ENCODE measurements at places on chromosomes 7 and 10.

DNA sequence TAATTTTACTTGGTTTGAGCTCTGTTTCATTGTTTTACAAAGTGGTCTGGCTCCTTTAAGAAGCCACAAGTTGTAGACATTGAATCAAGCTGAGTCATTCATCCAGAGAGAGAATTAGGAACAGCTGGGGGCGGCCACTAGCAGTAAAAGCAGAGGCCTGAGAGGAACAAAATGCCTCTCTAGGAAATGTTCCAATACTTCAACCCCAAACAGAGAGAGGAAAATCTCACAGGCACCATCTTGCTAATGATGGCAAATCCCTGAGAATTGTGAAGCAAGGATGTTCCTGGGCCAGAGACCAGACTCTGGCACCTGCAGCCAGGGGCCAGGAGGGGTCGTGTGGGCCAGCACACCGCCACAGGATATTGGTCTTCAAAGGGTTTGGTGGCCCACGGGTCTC lies 26.5 kb upstream of the TRIL start:
- DNase-seq, result no peak

GRCh38 chr7:50212666-50213621 lies 91.6 kb upstream of the IKZF1 start:
- peak; percentile 58 for DNase-seq

DNA sequence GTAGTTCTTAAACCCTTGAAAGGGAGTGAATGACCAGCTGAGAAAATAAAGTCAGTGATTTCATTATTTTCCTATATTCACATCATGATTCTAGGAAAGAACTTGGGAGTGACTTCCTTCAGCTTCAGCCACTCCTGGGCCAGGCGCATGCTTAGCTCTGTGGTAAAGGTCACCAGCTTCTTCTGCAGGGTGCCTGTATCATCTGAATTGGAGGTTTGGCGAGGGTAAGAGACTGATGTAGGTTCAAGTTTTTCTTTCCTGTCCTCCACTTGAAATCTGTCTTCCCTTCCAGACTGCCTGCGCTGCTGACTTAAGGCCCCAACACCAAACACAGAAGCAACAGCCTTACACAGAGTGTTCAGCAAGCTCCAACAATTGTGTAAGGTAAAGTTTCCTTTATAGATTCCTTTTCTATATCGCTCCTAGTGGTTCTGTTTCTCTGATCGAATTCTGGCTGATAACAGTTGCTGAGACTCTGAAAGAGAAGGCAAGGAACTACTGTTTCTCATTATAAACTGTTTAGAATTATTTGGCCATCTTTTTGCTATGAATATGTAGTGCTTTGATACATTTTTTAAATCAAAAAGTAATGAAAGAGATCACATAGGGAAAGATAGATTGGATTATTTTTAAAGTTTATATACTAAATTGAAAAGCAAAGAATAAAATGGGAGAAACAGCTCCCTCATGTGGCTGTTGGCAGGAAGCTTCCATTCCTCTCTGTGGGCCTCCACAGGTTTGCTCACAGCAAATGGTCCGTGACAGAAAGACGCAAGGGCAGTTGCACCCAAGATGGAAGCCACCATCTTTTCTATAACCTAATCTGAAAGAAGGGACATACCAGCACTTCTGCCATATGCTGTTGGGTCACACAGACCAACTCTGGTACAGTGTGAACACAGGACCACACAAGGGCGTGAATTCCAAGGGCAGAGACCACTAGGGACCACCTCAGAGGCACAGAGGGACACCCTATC lies 14.0 kb downstream of the GATAD1 start:
- DNase-seq, result peak; percentile 39

DNA sequence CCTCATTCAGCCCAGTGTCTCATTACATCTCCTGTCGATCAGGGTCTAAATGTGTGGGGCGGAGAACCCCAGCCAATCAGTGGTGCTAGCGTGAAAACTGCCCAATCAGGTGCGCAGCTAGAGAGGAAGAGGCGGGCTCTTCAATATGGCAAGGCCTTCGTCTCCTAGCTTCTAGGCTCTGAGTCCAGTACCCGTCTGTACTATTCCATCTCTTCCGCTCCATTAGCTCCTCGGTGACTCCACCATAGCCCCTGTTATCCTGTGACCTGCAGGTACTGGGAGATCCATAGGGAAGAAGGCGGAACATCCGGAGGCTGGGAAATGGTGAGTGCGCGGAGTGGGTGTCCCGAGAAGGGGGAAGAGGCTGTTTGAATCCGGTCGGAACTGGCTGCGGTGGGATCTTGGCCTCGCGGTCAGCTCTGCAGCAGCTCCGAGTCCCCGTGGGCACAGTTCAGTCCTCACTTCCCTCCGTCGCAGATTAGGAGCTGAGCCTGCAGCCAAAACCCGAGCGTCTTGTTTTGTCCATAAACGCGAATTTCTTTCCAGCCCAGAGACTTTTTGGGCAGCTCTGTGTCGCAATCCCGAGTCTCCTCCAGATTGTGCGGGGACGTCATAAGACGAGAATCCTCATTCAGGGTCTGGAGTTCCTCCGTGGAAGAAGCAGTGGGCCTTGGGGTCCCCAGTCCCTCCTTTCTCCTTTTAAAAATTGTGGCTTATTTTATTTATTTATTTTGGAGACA lies at the start of gene ZNF727:
Gene ZNF727 (plus strand): TSS at position 134 of the 740 bp plus-strand sequence. CDS start 188 bp downstream, at position 322.
- peak; percentile 27 for DNase-seq

- DNase-seq, result peak; percentile 40
Observed at GRCh38 chr10:101238732-101239105, 9.5 kb upstream of the LBX1 start.

GRCh38 chr10:78761311-78761781 lies 307.4 kb upstream of the ZMIZ1 start:
- DNase-seq, result no peak

- no peak for DNase-seq
Observed at GRCh38 chr7:25820432-25821040, 331.5 kb upstream of the NFE2L3 start.

DNA sequence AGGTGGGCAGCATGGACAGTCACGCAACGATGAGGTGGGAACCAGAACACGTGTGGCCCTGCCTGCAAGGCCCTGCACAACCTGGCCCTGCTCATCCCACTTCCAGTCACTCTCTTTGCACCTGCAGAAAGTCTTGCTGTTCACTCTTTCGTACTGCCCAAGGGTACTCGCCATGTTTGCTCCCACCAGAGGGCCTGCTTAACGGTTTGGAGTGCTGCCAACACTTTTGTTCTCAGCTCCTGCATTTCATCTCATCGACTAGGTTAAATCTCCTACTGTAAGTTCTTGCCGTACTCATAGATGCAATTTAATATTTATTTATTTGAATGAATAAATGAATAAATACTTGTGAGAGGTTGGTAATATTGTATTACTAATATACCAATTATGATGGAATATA lies 315.3 kb downstream of the SDK1 start:
- no peak for DNase-seq

GRCh38 chr10:106830471-106830870 lies 334.0 kb downstream of the SORCS1 start:
- no peak for DNase-seq

DNA sequence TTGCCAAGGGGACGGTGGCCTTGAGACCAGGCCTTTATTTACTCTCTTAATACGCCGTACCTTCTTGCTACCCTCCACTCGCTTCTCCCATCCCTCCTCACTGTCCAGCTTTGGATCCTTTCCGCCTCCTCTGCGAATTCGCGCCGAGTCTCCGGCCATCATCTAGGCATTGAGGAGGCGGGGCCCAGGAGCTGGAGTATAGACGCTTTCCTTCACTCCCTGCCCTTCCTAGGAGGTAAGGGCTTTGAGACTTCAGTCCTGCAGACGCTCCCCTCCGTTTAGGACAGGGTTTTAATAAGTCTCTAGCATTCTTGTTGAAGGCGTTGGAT lies 538 bp downstream of the TFAM start:
- peak; percentile 12 for DNase-seq

GRCh38 chr10:74063256-74063655 lies 65.3 kb downstream of the VCL start:
- no peak for DNase-seq

GRCh38 chr7:91614431-91614830 lies 266.1 kb downstream of the MTERF1 start:
- DNase-seq, result no peak

- no peak for DNase-seq
Observed at GRCh38 chr7:150778014-150778737, 22.0 kb downstream of the TMEM176B start.

DNA sequence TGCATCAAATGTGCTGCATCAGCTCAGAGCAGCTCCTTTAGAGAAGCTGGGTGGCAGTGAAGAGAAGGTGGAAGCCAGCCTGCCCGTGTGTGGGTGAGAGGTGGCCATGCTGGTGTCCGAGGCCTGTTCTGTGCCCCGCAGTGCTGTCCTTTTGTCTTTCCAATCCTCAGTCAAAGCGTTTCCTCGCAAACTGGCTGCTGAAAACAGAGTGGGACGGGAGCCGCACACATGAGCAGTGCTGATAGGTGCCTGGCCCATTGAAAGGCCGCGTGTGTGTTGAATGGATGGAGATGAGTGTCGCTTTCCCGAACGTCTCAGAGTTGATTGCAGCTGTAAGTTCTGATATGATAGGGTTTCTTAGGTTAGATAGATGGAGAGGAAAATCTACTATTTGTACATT lies 39.3 kb downstream of the WDR37 start:
- DNase-seq, result no peak

- DNase-seq, result no peak
Observed at GRCh38 chr10:10598297-10598696, 419.4 kb upstream of the CELF2 start.

DNA sequence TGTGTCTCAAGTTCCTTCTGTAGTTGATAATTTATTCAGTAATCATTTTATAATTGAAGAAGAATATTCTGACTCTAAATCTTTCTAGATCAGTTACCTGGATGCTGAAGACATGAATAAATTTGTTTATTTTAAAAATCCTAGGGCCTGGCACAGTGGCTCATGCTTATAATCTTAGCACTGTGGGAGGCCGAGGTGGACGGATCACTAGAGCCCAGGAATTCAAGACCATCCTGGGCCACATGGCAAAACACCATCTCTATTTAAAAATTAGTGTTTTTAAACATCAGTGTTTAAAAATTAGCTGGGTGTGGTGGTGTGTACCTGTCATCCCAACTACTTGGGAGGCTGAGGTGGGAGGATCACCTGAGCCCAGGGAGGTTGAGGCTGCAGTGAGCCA lies 9.3 kb downstream of the POR start:
- no peak for DNase-seq

GRCh38 chr7:116528008-116528789 lies 3.4 kb downstream of the CAV1 start:
- DNase-seq, result no peak

- DNase-seq, result no peak
Observed at GRCh38 chr7:83908526-83908925, 259.6 kb upstream of the SEMA3E start.

- no peak for DNase-seq
Observed at GRCh38 chr10:132281915-132282666, 25.7 kb downstream of the STK32C start.

DNA sequence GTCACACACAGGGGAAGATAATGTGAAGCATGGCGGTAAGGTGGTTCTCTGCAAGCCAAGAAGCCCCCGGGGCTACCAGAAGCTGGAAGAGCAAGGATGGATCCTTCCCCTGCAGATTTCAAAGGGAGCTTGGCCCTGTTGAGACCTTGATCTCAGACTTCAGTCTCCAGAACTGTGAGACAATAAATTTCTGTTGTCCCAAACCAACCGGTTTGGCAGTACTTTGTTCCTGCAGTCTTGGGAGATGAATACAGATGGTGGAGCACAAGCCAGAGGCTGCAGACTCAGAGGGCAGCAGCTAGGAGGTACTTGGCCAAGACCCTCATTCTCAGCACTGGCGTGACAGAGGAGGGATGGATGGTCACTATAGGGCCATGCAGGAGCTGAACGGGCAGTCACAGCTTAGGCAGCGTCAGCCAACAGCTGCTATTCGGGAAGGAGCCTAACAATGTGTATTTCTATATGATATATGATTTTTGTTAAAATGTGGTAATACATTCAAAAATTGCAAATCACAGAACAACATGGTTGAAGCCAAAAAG lies 387.3 kb downstream of the TNS3 start:
- no peak for DNase-seq

GRCh38 chr7:16055263-16055976 lies 365.9 kb downstream of the CRPPA start:
- no peak for DNase-seq

DNA sequence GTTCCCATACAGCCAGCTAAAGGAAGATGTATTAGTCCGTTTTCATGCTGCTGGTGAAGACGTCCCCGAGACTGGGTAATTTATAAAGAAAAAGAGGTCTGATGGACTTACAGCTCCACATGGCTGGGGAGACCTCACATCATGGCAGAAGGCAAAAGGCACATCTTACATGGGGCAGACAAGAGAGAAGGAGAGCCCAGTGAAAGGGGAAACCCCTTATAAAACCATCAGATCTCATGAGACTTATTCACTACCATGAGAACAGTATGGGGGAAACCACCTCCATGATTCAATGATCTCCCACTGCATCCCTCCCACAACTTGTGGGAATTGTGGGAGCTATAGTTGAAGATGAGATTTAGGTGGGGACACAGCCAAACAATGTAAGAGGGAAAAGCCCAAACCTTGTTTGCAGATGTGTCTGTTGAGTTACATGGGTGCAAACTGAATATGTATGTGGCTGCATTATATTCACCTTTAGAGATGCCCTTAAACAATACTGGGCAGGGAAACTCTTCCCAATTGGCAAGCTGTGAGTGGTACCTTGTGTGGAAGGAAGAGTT lies 13.1 kb upstream of the BRAF start:
- DNase-seq, result no peak

DNA sequence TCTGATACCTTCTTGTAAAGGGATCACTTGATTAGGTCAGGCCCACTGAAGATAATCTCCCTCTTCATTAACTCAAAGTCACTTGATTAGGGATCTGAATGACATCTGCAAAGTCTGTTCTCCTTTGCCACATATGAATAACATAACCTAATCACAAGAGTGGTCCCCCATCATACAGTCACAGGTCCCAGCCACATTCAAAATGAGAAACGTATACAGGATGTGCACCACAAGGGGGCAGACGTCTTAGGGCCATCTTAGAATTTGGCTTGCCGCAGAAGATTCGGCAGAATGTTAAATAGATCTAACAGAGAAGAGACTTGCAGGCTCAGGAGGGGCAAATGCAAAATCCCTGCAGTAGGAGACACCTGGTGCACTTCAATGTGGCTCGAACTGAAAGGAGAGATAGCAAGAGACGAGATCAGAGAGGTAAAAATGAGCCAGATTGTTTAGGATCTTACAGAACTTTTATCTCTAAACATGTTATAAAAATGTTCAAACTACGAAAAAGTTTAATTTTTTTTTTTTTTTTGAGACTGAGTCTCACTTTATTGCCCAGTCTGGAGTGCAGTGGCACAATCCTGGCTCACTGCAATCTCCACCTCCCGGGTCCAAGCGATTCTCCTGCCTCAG lies 10.4 kb upstream of the SMC3 start:
- DNase-seq, result peak; percentile 80

DNA sequence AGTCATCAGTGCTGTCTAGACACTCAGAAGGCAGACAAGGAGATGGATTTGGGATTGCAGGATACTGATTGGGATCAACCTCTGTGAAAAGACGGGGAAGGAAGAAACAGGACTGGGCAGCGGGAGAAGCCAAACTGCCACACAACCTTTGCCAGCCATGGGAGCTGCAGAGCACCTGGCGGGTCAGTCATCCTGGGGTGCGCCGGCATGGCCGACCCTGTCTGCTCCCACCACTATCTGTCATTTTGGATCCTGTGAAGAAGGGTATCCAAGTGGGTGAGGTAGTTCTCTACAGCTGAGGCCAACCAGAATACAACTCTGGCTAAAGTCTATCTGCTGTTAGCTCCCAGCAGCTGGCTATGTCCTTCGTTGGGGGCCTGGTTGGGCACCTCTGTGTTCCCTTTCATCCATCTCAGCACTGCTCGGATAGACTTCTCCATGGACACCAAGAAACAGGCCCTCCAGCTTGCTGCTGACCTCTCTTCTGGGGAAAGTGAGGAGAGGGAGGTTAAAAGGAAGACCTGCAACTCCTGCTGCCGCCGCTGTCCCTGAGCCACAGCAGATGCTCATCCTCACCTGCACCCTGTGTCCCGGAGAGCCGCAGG lies 11.7 kb upstream of the RBM17 start:
- no peak for DNase-seq

All from CD4-positive, alpha-beta T cell treated with Interleukin-17A for 4 hours (primary cell).